ENCODE measurements at places on chromosomes 5 and 9. TPM values are rescaled to one million over a fixed set of nuclear protein-coding genes. Genes with fewer than 3 reads are reported as not detected.

The PRELID2 gene
- 0.76 TPM for total RNA-seq

The CER1 gene
- not detected for total RNA-seq

The NUP214 gene
- 22.3 TPM for total RNA-seq

GRCh38 chr5:11904265-11904906 is at the start of gene CTNND2:
Gene CTNND2, minus strand, starts transcription at chr5:11904446. Its CDS starts 593 bp downstream, at chr5:11903853.
- peak; percentile 30 for DNase-seq

DNA sequence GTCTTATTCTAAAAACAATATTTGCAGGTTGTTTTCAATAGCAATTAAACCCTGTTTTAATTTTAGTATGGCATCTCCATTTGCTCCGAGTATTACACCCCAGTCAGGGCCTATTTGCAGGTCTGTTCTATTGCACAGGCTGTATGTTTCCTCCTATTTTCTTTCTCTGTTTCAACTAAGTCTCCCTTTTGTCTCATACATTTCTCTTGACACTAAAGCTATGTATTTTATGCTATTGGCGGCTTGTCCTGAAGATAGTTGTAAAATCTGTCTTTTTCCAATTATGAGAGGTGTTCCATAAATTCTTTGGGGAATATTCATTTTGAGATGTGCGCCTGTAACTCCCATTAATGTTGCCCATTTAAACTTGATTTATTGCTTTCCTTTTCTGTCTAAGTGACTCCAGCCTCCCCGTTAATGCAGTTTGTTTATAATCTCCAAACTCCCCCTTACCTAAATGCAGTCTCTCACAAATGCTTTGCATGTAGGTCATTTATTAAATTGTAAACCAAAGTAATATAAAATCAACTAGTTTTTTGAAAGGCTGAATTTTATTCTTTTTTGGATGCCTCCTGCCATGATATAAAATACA is 262.4 kb downstream of the CDH12 start:
- no peak for DNase-seq

GRCh38 chr9:22055090-22055489 is 46.0 kb upstream of the CDKN2B start:
- DNase-seq: no peak

- DNase-seq: no peak
Observed at GRCh38 chr5:65815161-65815560, 93.2 kb downstream of the NLN start.

- no peak for DNase-seq
Observed at GRCh38 chr5:6752782-6753181, 39.5 kb downstream of the TENT4A start.

GRCh38 chr9:26301659-26302058 is 590.9 kb downstream of the CAAP1 start:
- no peak for DNase-seq

- peak; percentile 95 for DNase-seq
Observed at GRCh38 chr5:34686762-34687268, 30.7 kb downstream of the RAI14 start.

DNA sequence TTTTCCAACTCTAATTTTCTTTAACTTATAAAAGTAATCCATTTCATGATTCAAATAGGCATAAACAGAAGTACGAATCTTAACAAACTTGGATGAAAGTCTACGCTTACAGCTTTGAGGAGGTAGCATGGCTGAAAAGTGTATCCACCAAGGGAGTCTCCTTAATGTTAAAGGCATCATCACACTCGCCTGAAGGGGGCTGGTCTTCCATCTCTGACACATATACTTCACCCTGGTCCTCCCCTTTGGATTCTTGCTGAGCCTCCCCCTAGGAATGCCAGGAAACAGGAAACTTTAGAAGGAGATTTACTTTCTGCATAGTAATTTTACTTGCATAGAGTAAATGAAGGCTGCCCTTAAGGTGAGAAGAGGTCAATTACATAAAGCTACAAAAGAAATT is 10.3 kb upstream of the NME5 start:
- peak; percentile 31 for DNase-seq

Measured in GM23248 (cell line).